ENCODE measurements at places on chromosomes 5 and 9.

DNA sequence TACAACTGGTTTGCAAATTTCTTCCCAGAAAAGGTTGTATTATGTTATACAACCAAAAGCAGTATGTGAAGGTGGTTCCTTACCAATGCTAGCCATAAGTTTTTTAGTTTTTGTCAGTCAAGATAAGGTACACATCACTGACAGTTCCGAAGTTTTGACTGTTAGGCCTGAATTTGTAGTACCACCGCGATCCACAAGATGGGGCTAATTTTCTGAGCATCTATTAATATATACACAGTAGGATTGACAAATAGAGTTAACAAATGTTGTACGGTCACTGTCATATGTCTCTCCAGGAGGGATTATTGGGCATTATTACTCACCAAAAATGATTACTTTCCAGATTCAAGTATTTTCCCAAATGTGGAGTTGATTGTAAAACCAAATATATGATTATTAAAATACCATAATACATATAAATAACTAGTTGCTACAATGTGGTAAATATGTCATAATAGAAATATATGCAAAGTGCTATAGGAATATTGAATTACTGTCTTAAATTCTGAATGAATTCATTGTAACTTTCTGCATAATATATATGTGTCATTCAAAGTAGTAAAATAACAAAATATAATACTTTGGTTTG is 28.4 kb upstream of the LRRC19 start:
- DNase-seq = peak; percentile 56

DNA sequence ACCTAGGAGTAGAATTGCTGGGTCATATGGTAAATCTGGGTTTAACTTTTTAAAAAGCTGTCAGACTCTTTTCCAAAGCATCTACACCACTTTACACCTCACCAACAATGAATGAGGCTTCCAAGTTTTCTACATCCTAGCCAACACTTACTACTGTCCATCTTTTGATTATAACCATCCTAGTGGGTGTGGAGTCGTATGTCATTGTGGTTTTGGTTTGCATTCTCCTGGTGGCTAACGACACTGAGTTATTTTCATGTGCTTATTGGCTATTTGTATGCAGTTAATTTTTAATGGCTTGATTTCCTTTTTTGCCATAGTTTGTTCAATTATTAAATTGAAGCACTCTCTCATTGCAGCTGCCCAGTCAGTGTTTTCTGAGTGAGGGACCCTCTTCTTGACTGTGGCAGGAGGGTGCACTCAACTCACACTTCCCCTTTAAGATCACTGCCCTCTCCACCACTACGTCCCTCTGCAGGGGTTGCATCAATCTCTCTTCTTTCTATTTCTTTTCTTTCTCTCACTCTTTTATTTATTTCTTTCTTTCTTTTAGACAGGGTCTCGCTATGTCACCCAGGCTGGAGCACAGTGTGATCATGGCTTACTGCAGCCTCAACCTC is 182.3 kb downstream of the C9orf152 start:
- DNase-seq = no peak

DNA sequence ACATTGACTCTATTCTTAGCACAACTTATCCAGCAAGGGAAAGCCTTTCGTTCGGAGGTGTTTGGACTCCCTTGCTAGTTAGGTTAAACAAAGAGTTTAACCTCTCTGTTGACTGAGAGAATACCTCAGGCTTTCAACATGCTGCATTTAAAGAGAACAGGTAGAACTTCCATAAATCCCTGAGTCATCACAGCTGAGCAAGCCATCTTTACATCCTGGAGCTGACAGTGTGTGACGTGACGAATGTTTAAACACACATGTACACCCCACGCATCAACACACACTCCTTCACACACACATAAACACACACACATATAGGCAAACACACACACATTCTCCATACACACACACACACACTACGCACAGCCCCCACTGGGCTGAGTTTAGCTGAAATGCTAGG is 152.8 kb downstream of the ADAMTS12 start:
- DNase-seq = no peak

- no peak for DNase-seq
These were observed 65.5 kb upstream of the SMIM23 start for GRCh38 chr5:171720086-171720485.

DNA sequence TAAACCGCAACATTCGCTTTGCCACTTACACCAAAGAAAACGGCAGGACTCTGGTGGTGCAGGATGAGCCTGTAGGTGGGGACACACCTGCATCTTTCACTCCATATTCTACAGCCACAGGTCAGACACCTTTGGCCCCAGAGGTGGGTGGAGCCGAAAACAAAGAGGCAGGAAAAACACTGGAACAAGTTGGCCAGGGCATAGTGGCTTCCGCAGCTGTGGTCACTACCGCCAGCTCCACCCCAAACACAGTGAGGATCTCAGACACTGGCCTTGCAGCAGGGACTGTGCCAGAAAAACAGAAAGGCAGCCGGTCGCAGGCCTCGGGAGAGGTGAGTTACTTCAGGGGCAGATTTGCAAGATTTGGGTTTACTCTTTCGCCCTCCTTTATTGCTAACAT is 33.8 kb downstream of the KDM3B start:
- no peak for DNase-seq

GRCh38 chr9:133463234-133463863 is 3.6 kb downstream of the CACFD1 start:
- DNase-seq = no peak

GRCh38 chr9:115690786-115691496 is 462.6 kb upstream of the PAPPA start:
- no peak for DNase-seq

- DNase-seq = no peak
These were observed 1298.8 kb upstream of the CDH6 start for GRCh38 chr5:29894668-29895067.

DNA sequence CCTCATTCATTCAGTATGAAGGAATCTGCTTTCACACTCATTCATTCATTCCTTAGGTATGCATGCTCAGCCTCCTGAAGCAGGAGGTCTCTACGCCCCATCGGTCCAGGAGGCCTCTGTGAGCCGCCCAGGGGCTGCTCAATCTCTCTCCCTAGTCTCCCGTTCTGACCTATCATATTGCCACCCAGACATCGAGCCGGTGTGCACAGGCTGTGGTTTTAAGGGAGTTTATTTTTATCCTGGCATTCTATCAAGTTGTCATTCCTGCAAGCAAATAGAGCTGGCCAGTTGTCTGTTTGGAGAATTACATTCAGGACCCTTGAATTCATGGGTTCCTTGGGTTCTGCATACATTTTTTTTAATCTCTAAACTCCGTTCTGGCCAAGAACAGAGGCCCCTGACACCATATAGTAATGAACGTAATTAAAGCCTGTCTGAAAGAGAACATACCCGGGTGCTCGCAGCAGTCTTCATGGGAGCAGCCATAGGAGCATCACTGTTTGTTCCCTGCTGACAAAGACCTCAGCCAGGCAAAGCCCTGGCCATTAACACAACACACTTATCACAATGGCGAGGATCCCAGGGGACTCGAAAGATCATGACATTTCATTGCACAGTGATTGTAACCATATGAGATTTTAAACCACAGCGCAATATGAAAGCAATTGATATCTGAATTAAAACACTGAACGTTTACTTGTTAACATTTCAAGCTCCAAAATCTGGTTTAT is 80.9 kb downstream of the ADAMTS16 start:
- DNase-seq = no peak

DNA sequence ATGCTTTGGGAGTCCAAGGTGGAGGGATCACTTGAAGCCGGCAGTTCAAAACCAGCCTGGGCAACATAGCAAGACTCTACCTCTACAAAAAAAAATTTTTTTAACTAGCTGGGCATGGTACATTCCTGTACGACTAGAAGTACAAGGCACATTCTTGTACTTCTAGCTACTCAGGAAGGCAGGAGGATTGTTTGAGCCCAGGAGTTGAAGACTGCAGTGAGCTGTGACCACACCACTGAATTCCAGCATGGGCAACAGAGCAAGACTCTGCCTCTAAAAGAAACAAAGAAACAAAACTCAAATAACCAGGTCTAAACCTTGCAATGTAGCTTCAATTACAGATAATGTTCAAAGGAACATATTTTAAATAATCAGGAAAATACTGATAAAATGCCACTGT is 56.2 kb downstream of the SSBP2 start:
- DNase-seq = no peak

GRCh38 chr5:174571662-174572397 is 152.6 kb upstream of the MSX2 start:
- no peak for DNase-seq

DNA sequence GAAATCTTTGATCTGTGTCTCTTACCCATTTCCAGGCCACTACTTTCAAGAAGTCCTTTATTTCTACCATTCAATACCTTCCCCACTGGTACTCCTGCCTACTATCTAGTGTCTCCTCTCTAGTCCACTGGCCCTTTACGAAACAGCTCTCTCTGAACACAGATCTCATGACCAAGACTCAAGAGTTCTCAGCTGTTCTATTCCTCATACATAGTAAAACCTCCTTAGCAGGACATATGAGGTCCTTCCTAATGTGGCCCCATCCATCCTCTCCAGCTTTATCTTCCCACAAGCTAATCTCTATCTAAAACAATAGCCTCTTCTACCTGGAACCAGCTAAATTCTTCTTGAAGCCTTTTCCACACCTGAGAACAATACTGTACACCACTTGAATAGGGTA is 2.6 kb downstream of the TEX10 start:
- no peak for DNase-seq

- DNase-seq = no peak
These were observed 54.7 kb downstream of the DPYSL3 start for GRCh38 chr5:147454996-147455677.

GRCh38 chr5:140575309-140575708 is 10.7 kb downstream of the SLC35A4 start:
- DNase-seq = no peak

- DNase-seq = no peak
These were observed 139.5 kb downstream of the MUSK start for GRCh38 chr9:110807956-110808598.

GRCh38 chr9:36968574-36969215 is 65.4 kb downstream of the PAX5 start:
- DNase-seq = no peak

DNA sequence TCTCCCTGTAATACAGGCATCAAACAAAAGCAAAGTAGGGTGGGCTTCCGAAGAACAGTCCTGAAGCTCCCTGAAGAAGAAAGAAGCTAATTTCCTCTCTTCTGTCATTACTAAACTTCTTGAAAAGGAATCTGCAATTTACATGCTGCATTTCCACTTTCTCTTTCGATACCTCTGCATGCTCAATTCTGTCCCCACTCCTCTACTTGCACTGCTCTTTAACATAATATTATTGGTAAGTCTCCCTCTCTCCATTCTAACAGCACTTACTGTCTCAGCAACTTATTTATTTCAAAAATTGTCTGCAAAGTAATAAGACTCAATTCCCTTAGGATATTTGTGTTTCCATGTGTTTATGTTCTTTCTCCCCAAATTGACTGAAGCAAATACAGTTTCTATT is 3.9 kb upstream of the PLPP1 start:
- peak; percentile 56 for DNase-seq

GRCh38 chr9:77794985-77795384 is 146.9 kb upstream of the GNA14 start:
- no peak for DNase-seq

DNA sequence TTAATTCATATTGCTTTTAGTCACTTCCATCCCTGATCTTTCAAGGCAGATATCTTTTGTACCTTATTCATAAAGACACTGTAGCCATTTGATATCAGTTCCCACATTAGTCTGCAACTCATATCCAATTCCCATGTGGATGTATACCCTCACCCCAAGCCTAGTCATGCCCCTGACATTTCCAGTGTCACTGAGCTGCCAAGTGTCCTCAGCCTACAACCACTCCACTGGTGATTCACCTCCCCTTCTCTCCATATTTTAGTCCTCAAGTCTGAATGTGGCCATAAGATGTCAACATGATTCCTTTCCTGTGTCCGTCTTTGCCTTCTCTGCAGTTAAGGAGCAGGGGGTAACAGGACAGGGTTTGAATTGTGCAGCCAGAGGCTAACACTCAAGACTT is 346.9 kb downstream of the RAB3C start:
- DNase-seq = no peak

DNA sequence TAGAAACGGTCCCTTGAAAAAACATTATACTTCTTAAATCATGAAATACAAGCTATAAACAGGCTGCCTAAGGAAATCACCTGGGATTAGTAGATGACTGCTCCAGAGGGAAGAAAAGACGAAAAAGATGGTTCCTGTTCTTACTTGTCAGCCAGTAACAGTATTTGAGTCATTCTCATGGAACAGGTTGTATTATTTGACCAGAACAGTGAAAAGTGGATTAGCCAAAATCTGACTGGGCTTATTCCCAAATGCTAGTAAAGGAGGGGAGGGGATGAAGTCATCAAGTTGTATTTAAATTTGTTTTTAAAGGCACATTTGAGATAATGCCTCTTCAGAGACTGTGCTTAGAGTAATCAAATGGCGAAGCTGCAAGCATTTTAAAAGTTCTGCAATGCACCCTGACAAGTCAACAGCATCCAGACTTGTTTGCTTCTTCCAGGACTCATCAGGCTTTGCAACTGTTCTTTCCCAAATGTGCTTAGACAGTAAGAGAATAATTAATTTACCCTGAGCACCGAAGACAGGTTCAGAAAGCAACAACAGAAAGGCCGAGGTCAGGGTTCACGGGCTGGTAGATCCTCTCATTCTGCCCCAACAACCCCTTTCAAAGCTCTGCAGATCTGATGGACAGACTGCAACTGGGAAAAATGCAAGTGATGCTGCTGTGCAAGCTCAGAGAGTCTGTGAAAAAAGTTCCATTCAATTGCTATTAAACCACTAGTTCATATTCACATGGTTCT is 800.6 kb downstream of the KCTD16 start:
- DNase-seq = no peak

DNA sequence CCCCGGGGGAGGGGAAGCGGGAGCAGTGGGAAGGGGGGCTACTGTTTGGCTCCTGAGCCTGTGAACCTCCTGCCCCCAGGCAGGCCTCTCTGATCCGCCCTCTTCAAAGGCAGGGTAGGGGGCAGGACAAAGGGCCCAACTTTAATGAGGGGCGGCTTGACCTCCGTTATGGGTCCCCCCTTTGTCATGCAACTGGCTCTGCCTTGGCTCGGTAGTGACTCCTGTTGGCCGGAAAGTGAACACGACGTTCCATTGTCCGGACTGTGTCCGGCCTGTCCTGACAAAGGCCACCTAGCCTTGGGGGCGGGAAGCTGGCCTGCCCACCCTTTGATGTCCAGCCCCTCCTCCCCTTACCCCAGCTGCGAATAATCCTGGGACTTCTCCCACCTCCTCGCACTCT is 1.3 kb downstream of the CDX1 start:
- no peak for DNase-seq

DNA sequence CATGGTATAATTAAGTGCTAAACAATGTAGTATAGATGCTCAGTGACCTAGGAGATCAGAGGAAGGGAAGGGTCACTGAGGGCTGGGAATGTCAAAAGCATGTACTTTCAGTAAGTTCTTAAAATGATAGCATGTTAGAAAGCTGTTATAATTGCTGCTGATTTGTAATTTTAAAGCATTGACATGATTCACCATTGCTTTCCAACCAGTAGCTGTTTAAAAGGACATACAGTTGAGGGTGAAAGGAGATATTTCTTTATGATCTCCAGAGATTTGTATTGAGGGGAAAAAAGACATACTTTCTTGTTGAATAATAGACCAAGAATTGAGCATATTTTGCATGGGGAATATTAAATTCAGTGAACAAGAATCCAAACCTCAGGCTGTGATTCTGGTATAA is 1.2 kb upstream of the SLC1A3 start:
- DNase-seq = no peak

GRCh38 chr5:2276101-2276500 is 393.4 kb upstream of the IRX4 start:
- DNase-seq = no peak

All from activated CD4-positive, alpha-beta T cell treated with anti-CD3 and anti-CD28 coated beads, Interleukin-2, amount 50 U/mL, for 16 hours (primary cell).